Astrocyte of the spinal cord (primary cell): ENCODE measurements at places on chromosomes 7 and 10.
A peak's percentile ranks its signal among the peaks of the same experiment; 100 is the strongest.

GRCh38 chr10:13536674-13537366 is 8.0 kb upstream of the BEND7 start:
- peak; percentile 35 for DNase-seq

DNA sequence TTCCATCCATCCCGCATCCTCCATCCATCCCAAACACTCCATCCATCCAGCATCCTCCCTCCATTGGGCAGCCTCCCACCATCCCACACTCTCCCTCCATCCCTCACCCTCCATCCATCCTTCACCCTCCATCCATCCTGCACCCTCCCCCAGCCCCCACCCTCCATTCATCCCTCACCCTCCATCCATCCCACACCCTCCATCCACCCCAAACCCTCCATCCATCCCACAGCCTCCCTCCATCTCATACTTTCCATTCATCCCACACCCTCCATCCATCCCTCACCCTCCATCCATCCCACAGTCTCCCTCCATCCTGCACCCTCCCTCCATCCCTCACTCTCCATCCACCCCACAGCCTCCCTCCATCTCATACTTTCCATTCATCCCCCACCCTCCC is 60.4 kb downstream of the FOXI2 start:
- DNase-seq: peak; percentile 4

GRCh38 chr7:128154504-128154903 is 86.6 kb upstream of the LEP start:
- no peak for DNase-seq

- DNase-seq: no peak
Measured at GRCh38 chr7:64863021-64863420, 40.1 kb upstream of the ZNF273 start.

- no peak for DNase-seq
Measured at GRCh38 chr10:11113156-11113555, 95.5 kb downstream of the CELF2 start.

DNA sequence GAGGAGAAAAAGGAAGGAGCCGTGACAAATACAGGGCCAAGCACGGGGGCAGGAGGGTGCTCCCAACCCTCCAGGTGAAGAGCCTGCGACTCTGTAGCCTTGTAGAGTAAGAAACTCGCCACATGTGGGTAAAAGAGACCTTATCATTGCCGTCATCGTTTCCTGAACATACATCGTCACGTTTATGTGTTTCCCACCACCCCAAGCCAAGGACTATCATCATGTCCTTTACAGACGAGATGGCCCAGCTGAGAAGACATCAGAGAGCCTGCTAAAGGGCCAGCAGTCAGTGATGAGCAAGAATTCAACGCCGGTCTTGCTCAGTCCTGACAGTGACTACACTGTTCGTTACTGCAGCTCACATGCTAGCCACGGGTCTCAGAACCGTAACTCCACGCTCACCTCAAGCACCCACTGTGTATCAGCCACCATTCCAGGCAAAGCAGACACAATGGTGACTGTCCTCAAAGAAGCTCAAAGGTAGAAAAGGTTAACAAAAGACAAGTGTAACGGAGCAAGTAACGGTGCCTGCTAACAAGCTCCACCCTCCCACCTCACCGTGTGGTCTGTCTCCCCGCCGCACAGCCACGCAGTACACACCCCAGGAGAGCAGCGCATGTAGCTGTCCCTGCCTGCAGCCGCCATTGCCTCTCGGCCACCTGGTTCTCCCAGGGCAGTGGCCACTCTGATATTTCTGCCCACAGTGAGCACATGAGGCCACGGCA is 147.8 kb downstream of the MAD1L1 start:
- DNase-seq: no peak

DNA sequence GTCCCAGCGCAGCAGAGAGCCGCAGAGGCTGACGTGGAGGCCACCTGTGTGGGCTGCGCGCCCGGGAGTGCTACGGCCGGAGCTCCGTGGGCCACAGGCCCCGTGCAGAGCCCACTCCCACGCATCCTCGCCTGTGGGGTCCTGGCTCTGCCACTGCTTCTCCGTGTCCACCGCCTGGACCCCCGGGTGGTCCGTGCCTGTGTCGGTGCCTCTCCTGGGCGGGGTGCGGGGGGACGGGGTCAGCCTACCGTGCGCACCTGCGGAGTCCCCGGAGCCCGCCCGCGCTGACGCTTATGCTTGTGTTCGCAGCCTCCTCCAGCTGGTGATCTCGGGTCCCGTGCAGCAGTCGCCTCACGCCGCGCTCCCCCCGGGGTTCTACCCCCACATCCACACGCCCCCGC is 7.8 kb upstream of the ZNF853 start:
- no peak for DNase-seq

- DNase-seq: no peak
Measured at GRCh38 chr7:134928554-134928953, 57.8 kb upstream of the AGBL3 start.
